ENCODE measurements at places on chromosomes 5 and 9.

- no peak for DNase-seq
Measured at GRCh38 chr5:9388941-9389674, 156.8 kb downstream of the SEMA5A start.

DNA sequence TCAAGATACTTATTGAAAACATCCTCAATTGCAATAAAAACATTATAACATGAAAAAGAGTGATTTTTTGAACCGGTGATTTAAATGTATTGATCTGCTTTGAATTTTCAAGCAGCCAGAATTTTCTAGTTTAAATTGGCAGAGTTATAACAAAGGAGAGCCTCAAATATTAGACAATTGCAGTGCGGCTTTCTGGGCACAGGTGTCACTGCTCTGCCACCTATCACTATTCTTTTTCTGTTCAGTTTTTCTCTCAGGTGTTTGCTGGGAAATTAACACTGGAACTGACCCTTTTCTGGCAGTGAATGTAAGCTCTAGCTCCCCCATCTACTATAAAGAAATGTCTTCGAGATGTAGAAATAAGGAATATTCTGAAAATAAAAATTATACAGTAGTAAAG, 23.0 kb downstream of the ZBED3 start:
- DNase-seq: no peak

- DNase-seq: no peak
Measured at GRCh38 chr9:118946669-118947068, 422.6 kb downstream of the BRINP1 start.

- DNase-seq: no peak
Measured at GRCh38 chr5:126542441-126542840, 52.6 kb downstream of the ALDH7A1 start.

- DNase-seq: no peak
Measured at GRCh38 chr5:76252437-76252836, 150.6 kb upstream of the IQGAP2 start.

DNA sequence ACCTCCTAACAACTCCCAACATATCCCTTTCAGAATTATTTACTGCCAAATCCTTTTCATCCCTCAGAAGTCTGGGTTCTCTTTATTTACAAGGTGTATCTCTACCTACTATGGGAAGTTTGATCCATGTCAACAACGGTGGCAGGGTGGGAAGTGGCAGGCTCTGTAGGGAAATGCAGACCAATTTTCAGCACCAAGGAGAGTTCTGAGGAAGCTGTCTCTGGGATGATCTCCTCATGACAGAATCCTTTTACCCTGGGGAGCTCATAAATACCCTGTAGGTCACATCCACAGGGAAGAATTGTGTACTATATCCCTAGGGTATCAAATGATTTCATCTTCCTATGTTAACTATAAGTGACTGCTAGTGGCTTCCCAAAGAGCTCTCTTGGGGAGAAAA, 107.8 kb upstream of the NEK6 start:
- no peak for DNase-seq

DNA sequence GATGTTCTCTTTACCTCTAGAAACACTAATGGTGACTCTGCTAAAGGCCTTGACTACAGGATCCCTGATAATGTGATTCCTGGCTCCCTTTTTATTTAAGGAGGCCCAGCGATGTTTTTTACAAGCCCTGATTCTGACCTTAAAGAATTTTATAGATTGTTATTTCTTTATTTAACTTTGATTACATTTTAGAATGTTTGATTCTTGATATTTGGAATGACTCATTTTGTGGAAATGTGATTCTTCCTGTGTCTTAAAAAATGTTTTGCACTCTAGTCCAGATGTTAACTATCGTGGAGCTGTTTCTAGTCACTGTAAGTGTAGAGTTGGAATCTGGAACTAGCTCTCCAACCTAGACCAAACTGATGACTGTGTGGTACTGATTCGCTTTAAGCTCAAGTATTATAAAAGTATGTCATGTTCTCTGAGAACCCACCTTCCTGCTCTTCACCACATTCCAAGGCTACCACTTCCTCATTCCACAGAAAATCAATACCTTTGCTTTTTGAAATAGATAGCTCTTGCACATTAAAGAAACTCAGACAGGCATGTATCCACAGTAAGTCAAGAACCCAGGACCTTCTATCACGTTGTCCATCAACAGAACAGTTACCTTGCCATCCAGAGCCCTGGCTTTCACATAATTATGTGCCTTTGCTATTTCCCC, 65.2 kb downstream of the JMY start:
- DNase-seq: no peak

- DNase-seq: no peak
Measured at GRCh38 chr5:63170486-63170885, 591.9 kb downstream of the LRRC70 start.

DNA sequence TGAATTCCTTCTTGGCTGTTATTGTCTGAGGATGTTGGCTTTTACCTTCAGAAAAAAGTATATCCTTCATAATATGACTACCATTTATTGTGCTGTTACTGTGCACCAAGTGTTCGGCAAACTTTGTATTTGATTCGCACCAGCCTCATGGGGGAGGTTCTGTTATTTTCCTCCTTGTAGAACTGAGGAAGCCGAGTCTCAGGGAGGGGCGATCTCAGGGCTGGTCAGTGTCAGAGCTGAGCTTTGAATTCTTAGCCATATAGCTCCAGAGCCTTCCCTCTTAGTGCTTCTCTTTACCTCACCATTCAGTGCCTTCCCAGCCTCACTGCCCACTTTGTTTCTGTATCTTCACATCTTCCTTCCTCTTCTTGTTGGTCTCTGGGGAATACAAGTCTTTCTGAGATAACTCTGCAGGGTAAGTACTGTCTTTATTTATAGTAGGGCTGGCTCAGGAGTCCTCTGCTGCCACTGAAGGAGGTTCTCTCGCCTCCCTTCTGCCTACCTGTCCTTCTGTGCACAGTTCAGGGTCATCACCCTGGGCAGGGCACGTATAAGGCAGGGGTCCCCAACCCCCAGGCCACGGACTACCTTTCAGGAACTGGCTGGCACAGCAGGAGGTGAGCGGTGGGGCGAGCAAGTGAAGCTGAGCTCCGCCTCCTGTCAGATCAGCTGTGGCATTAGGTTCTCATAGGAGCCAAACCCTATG, 48.4 kb downstream of the GALNT10 start:
- no peak for DNase-seq

Data from right renal pelvis (tissue), 4 donors.